IgD-negative memory B cell (primary cell): ENCODE measurements at places on chromosomes 1 and 21. TPM values are rescaled to one million over a fixed set of nuclear protein-coding genes. Genes with fewer than 3 reads are reported as not detected.

CA6 gene
- polyA plus RNA-seq, result not detected

SYNC gene
- polyA plus RNA-seq, result not detected

C21orf91 gene
- 18.2 TPM for polyA plus RNA-seq

FNDC5 gene
- polyA plus RNA-seq, result not detected

VAV3 gene
- 7.9 TPM for polyA plus RNA-seq

MROH9 gene
- not detected for polyA plus RNA-seq

PPM1J gene
- 1.4 TPM for polyA plus RNA-seq

CLCA1 gene
- polyA plus RNA-seq, result not detected
